Stimulated activated CD4-positive, alpha-beta T cell treated with anti-CD3 and anti-CD28 coated beads, Interleukin-12 subunit alpha, Interleukin-12 subunit beta, amount 100 ng/mL, for 48 hours (primary cell): ENCODE measurements at places on chromosomes 2 and 18.

- no peak for DNase-seq
Measured at GRCh38 chr2:213221957-213222356, 62.3 kb upstream of the SPAG16 start.

DNA sequence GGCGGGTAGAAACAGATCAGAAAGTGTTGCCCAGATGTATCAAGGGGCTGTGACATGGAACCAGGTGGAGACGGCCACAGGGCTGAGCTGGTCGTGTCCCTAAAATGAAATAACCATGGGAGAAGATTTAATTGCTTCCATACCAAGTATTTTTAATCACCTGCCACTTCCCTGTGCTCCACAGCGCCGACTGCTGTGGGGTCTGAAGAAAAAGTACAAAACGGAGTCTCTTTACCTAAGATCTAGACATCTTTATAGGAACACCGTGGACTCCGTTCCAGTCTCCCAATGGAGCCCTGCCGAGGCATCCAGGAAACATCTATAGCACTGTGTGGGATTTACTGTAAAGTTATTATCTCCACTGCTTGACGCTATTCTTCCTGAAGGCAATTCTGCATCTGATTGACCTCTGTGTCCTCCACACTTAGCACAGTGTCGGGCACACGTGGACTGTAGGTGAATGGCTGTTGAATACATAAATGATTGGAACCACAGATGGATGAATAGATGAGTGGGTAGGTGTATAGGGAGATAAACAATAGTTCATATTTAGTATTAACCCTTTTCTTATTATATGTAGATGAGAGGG is 21.6 kb upstream of the GYPC start:
- DNase-seq: no peak

DNA sequence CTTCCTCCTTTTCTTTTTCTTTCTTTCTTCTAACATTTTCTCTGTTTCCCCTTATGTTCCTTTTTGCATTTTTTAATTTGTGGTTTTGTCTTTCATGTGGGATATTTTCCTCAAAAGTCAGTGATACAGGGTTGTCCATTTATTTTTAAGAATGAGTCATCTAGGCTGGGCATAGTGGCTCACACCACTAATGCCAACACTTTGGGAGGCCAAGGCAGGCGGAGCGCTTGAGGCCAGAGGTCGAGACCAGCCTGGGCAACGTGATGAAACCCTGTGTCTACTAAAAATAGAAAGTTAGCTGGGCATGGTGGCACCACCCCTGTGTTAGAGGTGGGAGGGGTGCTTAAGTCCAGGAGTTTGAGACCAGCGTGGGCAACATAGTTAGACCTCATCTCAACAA is 35.8 kb downstream of the KATNAL2 start:
- DNase-seq: no peak

- DNase-seq: no peak
Measured at GRCh38 chr2:39595116-39595515, 70.6 kb upstream of the TMEM178A start.

DNA sequence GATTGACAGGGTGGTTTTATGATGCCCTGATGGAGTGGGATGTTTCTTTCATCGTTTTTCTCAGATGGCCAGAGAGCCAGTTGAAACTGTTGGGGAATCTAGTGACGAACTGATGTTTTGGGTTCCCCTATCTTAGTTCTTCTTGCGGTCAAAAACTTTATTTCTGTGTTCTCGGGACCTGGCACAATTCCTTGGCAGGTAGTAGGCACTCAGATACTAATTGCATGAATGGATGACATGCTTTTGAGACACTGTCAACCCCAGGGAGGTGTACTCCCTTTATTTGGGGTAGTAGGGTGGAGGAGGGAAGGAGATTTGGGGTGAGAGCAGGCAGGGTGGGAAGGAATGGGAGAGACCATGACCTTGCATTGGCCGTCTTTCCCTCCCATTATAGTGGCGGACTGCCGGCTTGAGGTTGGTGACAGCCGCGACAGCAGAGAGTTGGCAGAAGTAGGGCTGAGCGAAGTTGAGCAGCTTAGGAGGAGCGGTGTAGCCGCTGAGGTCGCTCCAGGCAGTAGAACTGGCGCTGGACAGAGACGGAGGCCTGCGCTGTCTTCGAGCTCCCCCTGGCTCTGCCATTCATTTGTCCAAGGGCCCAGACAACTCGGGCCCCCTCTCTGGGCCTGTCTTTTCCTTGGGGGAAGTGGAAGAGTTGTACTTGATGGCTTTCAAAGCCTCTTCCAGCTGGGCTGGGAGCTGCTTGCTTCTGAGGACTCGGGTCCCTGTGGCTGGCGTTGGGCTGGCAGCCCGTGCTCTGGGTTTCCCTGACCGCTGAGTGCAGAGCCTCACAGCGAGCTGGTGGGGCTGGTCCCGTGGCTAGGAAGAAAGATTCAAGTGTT is 2.6 kb downstream of the TET3 start:
- DNase-seq: no peak

GRCh38 chr18:47166294-47166693 is 9.9 kb downstream of the IER3IP1 start:
- DNase-seq: no peak

DNA sequence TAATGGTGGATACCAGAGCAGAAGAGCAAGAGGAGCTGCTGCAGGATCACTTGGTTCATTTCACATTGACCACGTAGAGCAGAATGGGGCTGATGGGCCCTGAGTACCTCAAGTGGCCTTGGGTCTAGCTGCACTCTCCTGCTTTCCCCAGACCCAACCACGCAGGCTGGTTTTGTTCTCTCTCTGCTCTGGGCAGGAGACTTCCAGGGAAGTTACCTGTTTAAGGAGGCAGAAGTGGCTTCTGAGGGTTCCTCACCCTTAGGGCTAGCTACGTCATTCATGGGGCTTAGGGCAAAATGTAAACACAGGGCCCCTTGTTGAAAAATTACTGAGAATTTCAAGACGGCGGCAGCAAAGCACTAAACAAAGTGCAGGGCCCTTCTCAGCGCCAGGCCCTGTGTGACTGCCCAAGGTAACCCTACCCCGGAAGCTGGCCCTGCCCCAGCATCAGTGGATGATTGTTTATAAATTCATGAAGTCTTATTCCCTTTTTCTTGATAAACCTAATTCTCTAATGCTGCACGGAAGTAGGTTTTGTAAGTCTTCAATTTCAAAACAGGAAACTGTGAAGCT is 75.9 kb downstream of the TMEM182 start:
- no peak for DNase-seq

DNA sequence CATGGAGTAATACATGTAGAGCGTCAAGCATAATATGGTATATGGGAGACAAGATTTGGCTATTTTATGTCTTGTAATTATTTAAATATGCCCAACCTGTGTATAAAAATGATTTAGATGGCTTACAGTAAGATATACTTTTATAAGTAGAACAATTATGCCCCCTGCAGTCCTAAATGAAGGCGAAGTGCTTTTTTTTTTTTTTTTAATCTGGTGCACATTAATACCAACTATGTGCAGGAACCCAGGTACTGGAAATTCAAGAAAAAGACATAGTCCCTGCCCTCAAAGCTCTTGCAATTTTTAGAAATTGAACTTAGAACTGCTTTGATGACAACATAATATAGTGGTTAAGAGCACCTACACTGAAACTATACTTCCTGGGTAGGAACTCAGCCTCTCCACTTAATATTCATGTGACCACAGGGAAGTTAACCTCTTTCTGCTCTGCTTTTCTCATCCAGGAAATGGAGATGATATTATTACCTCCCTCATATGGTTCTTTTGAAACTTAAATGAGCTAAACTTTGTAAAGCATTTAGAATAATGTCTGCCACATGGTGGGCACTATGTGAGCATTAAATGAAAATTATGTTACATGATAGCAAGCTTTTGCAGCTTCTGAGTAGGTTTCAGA is 38.1 kb downstream of the AFTPH start:
- DNase-seq: no peak

GRCh38 chr18:9968081-9968848 is 54.4 kb downstream of the VAPA start:
- no peak for DNase-seq

- no peak for DNase-seq
Measured at GRCh38 chr18:62807396-62807795, 92.1 kb downstream of the PHLPP1 start.

DNA sequence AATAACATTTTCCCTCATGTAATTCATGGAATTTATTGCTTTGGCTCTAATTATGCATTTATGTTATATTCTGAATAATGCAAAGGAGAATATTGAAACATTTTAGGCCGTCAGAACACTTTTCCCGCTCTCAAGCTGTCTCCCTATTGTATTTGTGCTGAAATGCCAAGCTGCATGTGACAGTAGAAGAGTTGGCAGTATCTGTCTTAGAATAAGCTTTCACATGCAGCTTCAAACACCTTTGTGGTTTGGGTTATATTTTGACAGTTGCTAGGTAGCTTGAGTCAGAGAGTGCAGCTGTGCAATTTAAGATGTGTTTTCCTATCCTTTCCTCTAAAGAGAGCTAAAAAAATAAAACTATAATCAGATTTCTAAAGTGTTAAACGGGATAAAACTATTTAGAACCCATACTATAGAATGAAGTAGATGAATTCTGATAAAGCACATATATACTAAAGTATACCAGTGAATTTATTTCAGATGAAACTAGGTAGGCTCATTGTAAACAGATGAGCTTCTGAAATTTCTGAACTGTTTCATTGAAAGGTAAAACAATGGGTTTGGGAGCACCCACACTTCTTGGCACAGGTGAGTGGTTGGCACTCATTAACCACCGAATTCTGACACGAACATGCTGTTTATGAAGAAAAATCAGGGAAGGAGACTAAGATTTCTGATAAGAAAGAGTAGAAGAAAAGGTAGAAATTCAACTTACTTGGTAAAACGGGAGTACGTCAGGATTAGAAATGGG is 43.4 kb downstream of the PLCL1 start:
- no peak for DNase-seq

GRCh38 chr18:5900262-5900661 is 4.9 kb upstream of the TMEM200C start:
- DNase-seq: no peak

DNA sequence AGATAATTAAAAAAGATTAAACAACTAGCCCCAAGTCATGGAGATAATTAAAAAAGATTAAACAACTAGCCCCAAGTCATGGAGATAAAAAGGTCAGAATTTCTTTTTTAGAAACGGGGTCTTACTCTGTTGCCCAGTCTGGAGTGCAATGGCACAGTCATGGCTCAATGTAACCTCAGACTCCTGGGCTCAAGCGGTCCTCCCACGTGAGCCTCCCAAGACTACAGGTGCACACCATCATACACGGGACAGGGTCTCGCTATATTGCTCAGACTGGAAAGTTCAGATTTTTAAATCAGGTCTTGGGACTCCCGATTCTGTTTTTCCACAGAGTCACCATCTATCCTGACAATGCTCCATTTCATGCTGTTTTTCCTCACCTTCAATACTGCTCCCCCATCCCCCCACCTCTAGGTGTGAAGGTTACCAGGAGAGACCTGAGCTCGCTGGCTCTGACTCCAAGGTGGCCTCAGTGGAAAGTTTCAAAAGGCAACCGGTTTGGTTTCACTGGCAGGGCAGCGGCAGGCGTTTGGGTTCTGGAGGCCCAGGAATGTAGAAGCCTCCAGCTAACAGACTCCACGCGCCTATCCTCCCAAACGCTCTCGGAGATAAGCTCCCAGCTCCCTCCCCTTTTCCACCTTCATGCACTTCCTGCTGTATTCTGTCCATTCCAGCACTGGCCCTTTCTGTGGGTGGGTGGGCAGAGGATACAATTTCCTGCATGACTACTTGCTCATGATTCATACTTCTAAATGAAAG is 2.9 kb upstream of the SEMA4C start:
- no peak for DNase-seq

- no peak for DNase-seq
Measured at GRCh38 chr2:240219208-240219890, 78.9 kb upstream of the OTOS start.

GRCh38 chr2:134711692-134712091 is 7.1 kb downstream of the TMEM163 start:
- DNase-seq: no peak

DNA sequence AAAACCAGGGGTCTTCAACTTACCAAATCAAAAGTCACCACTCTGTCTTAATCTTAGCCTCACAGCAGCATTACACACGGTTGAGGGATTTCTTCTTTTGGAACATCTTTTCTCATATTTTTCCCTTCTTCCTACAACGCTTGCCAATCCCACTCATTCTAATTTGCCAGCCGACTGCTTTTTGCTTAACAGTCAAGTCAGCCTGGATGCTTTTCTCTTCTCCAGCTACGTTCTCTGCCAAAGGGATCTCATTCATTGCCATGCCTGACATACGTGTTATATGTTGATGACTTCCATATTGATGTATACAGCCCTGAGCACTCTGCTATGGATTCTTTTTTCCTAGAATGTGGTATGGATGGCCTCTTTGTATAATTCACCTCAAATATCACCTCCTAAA is 37.3 kb downstream of the CDH19 start:
- no peak for DNase-seq

DNA sequence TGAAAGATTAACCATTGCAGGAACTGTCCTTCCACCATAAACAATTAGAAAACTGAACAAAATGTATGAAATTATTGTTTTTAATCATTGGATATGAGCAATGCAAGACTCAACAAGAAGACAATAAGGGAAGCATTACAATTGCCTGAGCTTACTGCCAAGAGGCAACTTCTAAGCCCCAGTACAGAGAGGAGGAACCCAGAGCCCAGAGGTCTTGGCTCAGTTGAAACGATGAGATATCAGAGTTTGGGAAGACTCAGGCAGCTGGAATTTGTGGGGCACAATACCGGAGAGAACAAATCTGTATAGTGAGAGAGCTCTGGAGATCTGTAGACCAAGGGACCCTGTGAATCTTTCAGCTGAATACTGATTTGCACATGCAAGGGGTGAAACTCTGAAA is 80.6 kb upstream of the ZFP36L2 start:
- no peak for DNase-seq

DNA sequence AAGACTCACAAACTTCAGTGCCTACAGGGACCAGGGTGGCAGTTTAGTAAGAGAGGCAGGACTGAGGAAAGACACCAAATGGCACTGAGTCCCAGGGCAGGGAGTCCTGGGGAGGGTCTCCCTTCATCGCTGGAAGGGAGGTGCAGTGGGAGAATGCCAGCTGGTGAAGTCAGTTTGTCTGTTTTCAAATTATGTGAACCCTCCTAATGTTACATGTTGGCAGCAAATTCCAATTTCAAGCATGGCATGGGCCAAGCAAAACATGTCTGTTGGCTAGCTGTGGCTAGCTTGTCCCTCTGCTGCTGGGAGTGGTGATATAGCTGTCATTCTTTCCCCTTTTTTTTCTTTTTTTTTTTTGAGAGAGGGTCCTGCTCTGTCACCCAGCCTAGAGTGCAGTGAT is 55.9 kb upstream of the HAAO start:
- no peak for DNase-seq

- peak; percentile 65 for DNase-seq
Measured at GRCh38 chr2:9897331-9897737, 54.1 kb downstream of the TAF1B start.

- DNase-seq: no peak
Measured at GRCh38 chr18:519019-519879, 18.7 kb upstream of the COLEC12 start.

- DNase-seq: no peak
Measured at GRCh38 chr2:85017411-85018048, 46.6 kb downstream of the KCMF1 start.

GRCh38 chr2:64751286-64752260 is 97.9 kb upstream of the SERTAD2 start:
- DNase-seq: peak; percentile 16
